ENCODE measurements at places on chromosomes 13 and 19.

DNA sequence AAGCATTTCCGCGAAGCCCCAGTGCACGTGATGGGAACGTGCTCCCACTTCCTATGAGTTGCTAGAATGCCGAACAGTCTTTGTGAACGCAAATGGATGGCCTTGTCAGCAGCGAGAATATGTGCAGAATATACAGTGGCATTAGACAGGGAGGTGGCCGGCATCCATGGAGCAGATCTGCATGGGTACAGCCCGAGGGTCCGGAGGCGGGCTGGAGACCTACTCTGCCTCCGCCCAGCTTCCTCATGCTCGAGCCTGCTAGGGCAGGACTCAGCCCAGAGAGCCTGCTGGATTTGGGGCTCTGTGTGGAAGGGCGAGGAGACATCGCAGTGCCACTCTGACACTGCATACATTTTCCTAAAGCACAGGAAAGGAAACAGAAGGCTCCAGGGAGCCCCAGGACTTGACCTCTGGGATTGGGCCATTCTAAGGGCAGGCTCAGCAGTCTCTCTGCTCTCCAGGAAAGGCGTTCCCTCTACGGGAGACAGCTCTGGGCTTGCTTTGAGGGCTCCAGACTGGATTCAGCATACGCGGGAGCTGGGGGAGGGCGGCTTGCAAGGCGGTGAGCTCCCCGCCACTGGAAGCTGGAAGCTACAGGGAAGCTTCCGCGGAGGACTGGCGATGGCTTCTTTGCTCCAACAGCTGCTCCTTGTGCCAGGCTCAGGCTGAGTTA is 55.9 kb upstream of the UQCRFS1 start:
- DNase-seq, result no peak

GRCh38 chr13:94254737-94255136 is 224.7 kb downstream of the DCT start:
- DNase-seq, result no peak

DNA sequence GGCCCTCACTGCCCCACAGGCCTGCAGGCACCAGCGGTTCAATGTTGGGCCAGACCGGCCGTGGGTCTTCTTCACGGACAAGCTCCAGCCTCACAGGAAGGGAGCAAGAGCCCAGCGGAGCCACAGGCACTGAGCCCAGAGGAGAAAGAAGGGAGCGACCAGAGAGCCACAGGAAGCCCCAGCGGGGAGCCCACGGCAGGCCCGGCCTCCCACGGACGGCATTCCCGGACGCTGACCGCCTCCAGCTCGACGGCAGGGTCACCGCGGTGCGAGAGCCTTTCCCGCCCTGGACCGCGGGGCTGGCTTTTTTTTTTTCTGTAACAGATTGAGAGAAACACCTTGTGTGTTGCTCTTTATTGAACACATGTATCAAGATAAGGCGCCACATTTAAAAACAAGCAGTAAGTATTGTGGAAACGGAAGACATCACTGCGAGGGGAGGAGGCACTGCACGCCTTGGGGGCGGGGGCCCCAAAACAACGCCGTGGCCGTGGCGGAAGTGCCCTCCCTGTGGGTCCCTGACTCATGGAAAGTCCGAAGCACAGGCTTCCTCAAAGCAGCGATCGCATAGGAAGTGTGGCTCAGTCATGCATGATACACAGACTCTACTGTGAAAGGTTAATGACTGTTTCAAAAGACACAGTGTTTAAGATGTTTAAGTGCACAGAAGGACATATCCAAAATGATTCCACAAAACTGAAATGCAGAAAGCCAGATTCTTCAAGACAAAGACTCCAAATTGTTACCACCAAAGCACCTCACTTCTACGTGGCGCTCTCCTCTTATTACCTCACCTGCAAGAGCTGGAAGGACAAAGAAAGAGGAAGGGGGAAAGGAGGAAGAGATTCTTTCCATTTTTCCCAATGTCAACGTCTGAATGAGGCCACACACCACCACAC is 3.5 kb downstream of the RASA3 start:
- DNase-seq, result no peak

DNA sequence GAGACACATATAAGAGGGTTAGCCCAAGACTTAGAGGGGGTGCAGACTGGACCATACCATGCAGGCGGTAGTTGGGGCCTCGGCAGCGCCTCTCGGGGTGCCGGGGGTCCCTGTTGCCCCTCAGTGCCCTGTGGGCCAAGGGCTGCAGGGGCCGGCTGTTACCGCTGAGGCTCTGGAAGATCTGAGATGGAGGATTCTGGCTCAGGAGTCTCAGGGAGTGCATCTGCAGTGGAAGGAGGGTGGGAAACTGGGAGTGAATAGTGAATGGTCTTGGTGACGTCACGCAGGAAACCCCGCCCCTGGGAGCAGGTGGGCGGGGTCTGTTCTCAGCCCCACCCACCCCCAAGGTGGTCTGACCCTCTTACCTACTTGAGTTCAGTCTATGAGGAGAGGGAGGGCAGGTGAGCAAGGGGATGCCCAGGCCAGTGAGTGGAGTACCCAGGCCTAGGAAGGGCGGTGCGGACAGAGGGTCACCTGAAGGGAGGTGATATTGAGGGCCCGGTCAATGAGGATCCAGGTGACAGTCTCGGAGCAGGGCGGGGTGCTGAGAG is 1.7 kb upstream of the DBP start:
- DNase-seq, result no peak

- no peak for DNase-seq
These were observed 73.9 kb upstream of the SLC10A2 start for GRCh38 chr13:103140001-103140671.

Measured in NCI-H2081 treated with DMSO at 0.1 percent for 48 hours (cell line).